Stimulated activated CD8-positive, alpha-beta memory T cell treated with anti-CD3 and anti-CD28 coated beads, Interleukin-2, amount 100 ng/mL, for 1 hour (primary cell): ENCODE measurements at places on chromosomes 7 and 10.

DNA sequence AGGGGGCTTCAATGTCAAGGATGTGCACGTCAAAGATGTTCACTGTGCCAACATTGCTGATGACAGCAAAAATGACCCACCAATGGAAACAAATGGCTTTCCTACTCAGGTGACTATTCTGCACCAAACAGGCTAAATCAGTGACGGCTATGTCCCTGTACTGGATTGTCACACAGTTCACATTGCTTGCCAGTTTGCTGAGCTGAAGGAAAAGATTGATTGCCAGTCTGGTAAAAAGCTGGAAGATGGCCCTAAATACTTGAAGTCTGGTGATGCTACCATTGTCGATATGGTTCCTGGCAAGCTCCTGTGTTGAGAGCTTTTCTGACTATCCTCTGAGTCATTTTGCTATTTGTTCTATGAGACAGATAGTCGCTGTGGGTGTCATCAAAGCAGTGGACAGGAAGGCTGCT lies 202.2 kb upstream of the ETV1 start:
- DNase-seq = no peak

- DNase-seq = no peak
These were observed 153.2 kb upstream of the COL1A2 start for GRCh38 chr7:94241402-94241925.

- DNase-seq = no peak
These were observed 84.2 kb upstream of the IKZF1 start for GRCh38 chr7:50220273-50220672.

- DNase-seq = no peak
These were observed 496.6 kb downstream of the INHBA start for GRCh38 chr7:41206267-41206666.

- no peak for DNase-seq
These were observed 6.0 kb downstream of the IL15RA start for GRCh38 chr10:5971315-5971832.

DNA sequence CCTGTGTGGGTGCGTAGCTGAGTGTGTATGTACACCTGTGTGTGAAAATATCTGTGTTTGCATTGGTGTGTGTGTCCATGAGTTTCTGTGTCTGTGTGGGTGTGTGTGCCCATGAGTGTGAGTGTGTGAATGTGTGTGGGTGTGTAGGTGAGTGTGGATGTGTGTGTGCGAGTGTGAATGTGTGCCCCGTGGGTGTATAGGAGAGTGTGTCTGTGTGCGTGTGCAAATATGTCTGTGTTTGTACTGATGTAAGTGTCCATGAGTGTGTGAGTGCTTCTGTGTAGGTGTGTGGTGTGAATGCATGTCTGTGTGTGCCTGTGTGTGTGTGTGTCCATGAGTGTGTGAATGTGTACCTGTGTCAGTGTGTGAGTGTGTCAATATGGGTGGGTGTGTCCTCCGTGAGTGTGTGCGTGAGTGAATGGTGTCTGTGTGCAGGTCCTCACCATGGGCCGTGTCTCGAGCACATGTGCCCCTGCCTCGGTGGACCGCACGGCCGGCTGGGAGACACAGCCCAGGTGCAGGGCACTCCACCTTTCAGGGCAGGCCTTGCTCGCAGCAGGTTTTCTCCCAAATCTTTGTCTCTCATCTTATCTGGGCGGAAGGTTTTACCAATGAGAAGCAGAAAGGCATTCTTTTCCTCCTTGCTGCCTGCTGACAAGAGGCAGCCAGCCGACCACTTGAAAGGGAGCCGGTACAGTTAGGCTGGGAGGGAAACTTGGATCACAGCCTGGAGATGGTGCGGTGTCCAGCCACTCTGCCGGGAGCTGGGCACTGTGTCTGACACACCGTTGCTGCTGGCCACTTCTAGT lies 107.1 kb upstream of the FAM20C start:
- DNase-seq = no peak

GRCh38 chr7:118305671-118306070 lies 81.2 kb downstream of the ANKRD7 start:
- DNase-seq = no peak

GRCh38 chr7:102320181-102320580 lies 33.5 kb downstream of the SH2B2 start:
- no peak for DNase-seq

GRCh38 chr7:115038158-115038557 lies 116.3 kb downstream of the MDFIC start:
- no peak for DNase-seq

DNA sequence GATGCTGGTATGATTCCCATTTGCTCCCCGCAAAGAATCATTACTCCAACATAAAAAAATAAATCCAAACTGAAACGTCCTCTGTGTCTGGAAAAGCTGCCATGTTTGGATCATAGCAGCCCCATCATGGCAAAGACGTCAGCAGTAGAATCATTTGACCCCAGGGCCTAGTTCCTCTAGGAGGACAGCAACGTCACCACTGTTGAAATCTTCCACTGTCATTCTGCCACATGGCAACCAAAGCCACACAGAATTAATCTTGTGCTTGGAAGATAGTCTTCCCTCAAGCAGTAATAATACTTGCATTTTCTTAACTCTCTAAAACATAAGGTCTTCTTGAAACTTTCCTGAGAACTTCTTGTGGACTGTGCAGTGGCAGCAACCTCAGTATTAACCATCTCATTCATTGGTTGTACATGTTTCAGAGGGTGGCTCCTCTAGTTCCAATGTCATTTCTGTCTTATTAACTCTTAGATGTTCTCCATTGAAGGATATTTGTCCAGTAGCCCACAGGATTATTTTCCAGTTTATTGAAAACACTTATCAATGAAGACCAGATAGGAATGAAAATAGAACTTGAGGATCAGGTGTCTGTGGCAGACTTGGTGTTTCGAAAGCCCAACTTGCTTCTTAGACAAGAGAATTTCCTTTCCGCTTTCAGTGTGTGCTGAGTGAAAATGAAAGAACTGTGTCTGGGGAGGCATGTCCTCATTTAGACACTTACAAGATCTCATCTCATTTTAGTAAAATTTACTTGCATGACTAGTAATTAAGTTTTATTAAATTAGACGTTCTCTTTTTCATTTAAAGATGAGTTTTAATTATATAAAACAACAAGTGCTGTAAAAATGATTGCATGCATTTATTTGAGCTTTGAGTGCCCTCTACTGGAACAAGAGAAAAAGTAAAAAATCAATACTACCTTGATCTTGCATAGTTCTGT lies 28.9 kb upstream of the INHBA start:
- no peak for DNase-seq

DNA sequence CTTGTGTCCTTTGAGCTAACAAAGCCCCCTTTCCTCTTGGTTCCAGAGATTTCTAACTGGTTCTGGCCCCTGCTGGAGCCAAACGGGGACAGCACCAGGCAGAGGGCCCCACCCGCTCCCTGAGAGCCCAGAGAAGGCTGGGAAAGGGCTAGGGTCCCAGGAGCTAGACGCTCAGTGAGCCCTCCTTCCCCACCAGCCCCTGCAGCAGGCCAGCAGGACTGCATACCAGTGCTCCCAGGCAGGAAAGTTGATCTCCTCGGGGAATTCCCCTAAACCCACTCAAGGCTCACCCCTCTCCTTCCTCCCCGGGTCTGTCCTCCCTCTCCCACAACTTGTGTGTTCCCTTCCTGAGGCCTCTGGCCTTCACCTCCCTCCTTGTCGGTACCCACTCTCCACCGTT lies 47.7 kb downstream of the PAX2 start:
- no peak for DNase-seq

DNA sequence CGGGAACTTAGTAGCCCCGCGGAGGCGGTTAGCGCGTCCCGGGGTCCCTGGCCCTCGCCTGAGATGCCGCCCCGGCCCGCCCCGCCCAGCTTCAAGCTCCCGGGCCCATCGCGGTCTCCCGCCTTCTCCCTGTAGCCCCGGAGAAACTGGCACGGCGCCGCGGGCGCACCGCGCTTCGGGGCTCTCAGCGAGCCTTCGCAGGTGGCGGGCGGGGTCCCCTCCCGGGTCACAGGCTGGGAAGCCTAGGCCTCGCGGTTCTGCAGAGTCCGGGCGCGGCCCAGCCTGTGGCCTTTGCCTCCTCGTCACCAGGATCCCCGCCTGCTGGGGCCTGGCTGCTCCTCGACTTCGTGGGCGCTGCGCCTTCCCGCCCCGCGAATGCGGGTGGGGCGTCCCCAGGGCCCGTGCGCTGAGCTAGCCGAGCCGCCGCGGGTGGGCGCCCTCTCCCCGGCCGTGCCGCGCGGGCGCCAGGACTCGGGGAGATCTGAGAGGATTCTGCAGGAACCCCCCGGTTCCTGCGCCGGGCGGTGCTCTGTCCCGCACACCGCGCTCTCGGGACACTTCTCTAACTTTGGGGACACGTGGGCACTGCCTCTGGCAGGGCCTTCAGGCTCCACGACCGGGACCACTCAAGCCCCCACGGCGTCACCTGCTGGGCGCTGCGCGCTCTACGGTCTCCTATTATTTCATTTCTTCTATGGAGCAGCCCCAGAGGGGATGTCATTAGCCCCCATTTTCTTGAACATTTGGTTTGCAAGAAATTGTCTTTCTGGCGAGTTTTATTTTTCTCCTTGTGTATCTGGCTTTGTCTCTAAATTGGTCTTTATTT lies 682 bp upstream of the RGS10 start:
- DNase-seq = peak; percentile 28

GRCh38 chr10:43120116-43120928 lies 17.9 kb upstream of the CSGALNACT2 start:
- no peak for DNase-seq

DNA sequence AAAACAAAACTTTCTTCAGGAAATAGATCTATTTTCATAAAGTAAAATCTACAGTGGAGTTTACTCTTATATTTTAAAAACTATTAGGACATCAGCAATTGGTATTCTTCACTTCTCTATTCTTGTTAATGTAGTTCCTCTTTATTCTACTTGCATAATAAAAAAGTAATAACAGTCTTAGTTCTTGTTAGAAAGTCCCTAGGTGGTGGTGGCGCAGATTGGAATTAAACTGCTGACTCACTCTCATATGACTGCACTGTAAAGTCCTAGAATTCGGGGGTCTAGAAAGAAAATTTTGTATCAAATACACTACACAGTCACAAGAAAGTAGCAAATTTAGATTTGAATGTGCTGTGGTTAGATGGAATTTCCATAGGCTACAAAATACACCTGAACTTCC lies 44.6 kb upstream of the TES start:
- DNase-seq = no peak

DNA sequence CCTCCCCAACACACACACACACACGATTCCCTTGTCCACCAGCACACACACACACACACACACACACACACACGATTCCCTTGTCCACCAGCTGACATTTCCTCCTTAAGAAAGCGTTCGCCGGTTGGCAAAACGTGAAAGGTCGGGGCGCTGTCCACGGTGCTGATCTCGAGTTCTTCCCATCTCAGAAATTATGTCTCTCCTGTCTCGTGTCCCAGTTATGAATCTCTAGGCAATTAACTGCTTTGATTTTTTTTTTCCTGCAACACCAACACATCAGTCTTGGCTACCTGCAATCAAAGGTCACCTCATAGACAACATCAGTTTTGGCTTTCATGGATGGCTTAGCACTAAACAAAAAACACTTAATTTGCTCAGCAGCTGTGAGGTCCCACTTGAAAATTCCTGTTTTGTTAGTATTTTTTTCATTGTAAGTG lies 1.9 kb downstream of the INA start:
- DNase-seq = no peak

- no peak for DNase-seq
These were observed 12.4 kb upstream of the SMARCD3 start for GRCh38 chr7:151260883-151261282.

DNA sequence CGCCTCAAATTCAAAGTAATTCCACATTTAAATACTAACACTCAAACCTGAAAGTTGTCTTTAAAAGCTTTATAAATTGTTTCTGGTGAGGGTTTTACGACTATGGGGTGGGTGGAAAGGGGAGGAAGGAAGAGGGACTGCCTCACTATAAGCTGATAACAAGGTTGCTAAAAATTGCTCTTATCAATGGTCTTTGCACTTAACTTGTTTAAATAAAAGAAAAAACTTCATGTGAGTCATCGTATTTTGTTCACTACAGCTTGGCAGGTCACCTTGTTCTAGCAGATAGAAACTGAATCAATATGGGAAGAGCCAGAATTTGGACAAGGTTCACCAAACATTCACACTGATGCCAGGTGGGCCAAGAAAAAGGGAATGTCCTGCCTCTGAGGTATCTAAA lies 129.2 kb downstream of the TES start:
- no peak for DNase-seq

DNA sequence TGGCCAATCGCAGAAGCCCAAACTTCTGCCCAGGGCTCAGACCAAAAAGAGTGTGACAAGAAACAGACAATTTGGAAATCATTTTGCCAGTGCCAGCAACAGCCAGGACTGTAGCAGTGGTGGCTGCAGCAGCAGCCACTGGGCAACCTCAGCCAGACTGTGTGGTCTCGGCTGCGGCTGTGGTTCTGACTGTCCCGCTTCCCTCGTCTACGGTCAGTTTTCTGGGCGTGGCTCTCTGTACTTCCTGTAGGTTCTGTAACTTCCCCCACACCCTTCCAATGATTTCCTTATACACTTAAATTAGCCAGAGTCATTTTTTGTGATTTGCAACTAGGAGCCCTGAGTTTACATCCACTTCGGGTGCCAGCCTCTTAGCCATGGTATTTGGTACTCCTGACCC lies 39.9 kb downstream of the CYTH3 start:
- no peak for DNase-seq

- no peak for DNase-seq
These were observed 5.1 kb upstream of the AKR1E2 start for GRCh38 chr10:4820804-4821401.

DNA sequence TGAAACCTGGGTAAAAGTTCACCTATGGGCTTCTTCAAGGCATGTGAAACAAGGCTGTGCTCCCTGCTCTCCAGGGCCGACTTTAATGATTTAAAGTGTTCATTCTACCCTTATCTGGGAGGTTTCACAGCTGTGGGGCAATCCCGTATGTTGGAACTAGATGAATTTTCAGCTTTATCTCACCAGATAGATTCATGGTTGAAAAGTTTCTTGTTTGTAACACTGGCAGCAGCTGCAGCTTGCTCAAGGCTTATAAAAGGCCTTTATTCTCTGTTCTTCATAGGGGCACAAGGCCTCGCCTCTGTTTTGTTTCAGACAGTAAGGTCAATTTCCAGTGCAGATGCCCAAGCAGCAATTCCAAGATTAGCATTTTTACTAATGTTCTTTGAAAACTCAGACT lies 70.4 kb upstream of the DNAJB12 start:
- DNase-seq = no peak

- DNase-seq = no peak
These were observed 90.9 kb downstream of the AOAH start for GRCh38 chr7:36633377-36633776.

GRCh38 chr10:12719365-12719764 lies 282.1 kb downstream of the CCDC3 start:
- no peak for DNase-seq

DNA sequence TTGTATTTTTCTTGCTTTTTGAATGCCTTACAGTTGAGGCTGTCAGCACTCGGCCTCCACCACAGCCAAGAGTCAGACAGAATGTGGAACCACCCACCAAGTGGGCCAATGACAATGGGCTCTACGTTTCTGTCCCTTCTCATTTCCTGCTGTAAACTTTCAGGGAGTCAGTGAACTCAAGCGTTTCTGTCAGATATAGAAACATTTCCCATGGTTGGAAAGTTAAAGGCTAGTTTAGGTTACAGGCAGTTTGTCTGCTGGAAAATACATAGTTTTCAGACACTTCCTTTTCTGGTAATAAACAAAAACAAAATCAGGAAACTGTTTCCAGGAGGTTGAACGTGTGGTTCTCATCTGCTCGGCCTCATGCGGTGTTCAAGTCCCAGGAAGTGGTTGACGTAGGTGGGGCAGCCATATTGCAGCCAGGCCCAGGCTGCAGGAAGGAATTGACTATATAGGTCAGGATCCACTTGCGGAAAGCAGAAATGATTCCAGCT lies 245.1 kb downstream of the CAMK1D start:
- no peak for DNase-seq
